ENCODE measurements at places on chromosomes 6 and 20.

- DNase-seq, result no peak
Measured at GRCh38 chr20:41232973-41233926, 84.3 kb downstream of the ZHX3 start.

DNA sequence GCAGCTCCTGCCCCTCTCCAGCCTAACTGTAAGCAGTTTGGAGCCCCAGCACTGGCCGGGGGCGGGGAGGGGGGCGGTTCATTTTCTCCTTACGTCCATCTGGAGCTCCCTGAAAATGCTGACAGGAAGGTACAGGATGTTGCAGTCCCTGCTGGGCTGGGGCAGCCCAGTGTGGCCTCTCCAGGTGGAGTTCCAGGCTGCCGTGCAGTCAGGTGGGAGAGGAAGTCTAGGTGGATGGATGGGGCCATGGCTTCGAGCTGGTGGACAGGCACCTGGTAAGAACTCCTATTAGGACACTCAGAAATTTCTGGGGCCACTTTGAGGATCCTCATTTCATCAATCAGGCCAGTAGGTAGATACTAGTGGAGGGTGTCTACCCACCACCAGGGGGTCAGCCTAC lies 295.2 kb downstream of the CDH26 start:
- no peak for DNase-seq

GRCh38 chr6:170182781-170183120 lies 108.1 kb downstream of the DLL1 start:
- peak; percentile 11 for DNase-seq

DNA sequence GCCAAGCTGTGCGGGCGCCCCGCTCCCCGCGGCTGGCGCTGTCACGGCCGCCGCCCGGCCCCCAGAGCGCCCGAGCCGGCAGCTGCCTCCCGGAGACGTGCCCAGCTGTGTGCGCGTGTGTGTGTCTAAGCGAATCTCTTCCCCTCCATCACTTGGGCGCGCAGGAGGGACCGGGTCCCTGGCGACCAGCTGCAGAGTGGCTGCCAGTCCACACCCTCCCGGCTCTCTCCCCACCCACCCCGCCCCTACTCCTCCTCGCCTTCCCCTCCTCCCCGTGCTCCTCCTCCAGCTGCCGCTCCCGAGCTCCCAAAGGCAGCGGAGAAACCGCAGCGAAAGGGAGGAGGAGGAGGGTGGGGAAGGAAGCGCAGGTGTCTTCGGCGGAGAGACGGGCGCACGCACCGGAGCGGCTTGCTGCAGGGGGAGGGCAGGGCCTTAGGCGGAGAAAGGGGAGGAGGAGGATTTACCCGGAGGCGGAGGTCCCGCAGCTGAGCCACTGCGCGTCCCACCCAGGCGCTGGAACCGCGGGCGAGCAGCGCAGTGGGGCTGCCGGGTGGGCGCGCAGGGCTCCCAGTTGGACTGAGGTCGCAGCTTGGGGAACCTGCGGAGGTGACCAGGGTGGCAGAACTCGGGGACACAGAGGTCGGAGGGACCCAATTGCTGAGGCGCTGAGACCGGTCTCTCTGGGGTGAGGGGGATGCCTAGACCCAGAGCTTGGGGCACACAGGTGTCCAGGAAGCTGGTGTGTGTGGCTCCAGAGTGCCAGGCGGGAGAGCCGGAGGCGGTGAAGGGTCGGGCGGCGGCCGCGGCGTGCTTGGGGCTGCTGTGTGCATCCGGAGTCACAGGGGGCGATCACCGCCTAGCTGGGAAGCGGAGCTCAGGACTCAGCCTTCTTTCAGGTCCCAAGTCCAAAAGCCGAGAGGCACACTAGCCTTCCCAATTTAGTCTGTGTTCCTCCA lies at the start of gene HS3ST5:
Gene HS3ST5, minus strand, starts transcription at position 198 of the 956 bp plus-strand sequence. CDS start 280,178 bp downstream, outside the sequence.
- peak; percentile 25 for DNase-seq
